Substantia nigra (tissue), 51 donors: ENCODE measurements at places on chromosomes 4 and X.

- DNase-seq: no peak
These were observed 14.3 kb upstream of the PDZD4 start for GRCh38 chrX:153844509-153845082.

GRCh38 chr4:4379540-4380087, 7.3 kb upstream of the NSG1 start:
- DNase-seq: no peak

- DNase-seq: no peak
These were observed 153.5 kb downstream of the SLC7A11 start for GRCh38 chr4:138088449-138089208.

GRCh38 chr4:109302361-109303139, at the start of gene COL25A1:
COL25A1 (minus strand) TSS chr4:109302658.
- DNase-seq: peak; percentile 9

- no peak for DNase-seq
These were observed 278.8 kb upstream of the RPS6KA3 start for GRCh38 chrX:20545538-20545937.

DNA sequence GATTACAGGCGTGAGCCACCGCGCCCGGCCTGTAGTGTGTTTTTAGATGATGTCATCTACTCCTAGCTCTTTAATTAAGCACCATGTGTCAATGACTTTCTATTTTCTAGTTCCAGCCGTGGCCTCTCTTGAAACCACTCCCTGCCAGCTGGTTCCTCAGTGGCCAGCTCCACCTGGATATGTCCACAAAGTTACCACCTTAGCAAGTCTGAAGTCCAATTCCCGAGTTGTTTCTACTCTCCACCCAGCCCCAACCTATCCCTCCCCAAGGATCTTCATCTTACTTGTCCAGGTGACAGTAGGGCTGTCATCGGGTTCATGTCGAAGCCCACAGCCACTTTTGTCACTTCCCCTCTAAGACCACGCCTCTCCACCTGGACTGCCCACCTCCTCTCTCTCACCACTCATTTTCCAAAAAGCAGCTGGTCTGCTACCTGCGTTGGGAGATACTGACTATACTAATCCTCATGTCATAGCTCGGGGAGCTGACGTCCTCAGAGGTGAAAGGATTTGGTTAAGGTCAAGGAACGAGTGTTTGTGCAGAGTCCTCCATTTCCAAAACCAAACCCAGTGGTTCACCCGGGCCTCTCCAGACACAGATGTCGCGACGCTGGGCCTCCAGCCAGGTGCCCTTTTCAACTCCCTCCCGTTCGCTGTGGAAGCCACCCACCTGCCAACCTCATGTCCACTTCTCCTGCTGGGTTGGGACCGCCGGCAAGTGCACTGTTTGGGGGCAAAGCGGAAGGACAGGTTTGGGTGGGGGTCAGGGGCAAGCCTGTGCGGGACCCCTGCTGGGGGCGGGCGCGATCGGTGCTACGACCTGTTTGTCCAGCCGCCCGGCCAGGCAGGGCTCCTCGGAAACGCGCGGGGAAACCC, 704 bp downstream of the FAM3A start:
- no peak for DNase-seq

DNA sequence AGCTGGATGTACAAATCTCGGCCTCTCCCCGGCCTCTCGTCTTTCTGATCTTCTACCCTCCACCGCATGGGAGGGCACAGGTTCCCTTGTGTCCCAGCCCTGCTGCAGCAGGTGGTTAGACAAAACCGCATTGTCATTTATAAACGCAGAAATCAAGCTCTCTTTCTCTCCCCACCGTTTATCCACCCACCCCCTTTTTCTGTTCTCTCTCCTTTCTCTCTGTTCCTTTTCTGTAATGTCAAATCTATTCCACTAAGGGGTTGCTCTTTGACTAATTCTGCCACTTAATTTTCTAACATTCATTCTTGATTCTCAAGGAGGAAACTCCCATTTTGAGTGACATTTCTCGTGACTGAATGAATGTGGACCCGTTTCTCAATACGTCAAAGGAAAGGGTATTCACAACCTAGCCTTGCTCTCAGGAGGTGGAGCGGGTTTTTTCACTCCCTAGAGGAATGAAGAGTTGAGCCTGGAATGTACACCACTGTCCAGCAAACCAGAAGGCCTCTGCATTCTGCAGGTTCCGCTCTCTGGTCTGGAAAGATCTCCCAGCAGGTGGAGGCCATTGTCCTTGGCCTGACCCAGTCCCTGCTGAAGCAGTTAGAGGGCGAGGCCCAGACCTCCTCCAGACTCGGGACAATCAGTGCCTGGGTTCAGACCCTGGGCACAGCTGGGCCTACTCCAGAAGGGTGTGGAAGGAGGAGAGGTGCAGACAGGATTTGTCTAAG, 70.9 kb upstream of the ENPP6 start:
- DNase-seq: no peak

- DNase-seq: no peak
These were observed 519.2 kb downstream of the PCDH10 start for GRCh38 chr4:133668061-133668851.

GRCh38 chr4:78799551-78800495, 23.7 kb downstream of the BMP2K start:
- no peak for DNase-seq

DNA sequence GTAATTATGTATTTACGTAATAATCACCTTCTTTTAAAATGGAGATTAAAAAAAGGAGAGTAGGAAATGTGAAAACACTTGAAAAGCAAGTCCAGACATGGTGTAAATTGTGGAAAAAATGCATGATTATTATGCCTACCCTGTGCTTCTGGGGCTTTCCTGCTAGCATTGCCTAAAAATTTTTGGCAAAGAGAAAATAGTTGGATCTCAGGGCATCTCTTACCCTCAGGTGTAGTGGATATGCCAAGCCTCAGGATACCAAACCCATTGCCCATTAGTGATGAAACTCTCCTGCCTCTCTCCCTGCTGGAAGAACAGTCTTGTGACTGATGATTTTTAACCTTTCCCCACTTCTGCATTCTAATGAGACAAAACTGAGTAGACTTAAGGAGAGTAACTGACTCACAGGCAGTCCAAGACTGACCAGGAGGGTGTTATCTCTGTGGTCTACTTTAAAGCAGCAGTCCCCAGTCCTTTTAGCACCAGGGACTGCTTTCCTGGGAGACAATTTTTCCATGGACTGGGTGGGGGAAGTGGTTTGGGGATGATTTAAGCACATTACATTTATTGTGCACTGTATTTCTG, 174.6 kb downstream of the ZNF330 start:
- DNase-seq: no peak

- no peak for DNase-seq
These were observed 126.3 kb upstream of the EMCN start for GRCh38 chr4:100644150-100644549.

DNA sequence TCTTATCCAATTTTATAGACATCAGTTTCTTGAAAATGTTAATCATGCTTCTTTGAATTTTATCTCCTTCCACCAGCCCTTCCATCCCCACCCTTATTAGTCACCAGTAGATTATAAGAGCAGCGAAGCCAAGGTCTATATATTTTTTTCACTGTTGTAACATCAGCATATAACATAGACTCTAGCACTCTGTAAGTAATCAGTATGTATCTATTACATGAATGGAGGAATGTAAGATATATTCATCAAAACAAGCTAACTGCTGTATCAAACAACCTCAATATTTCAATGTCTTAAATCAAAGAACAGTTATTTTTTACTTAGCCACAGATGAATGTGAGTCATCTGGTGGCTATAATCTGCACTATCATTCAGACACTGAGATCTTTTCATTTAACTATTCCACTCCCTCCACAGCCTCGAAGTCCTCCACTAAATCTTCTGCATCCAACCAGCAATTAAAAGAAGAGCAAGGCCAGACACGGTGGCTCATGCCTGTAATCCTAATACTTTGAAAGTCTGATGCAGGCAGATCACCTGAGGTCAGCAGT, 178.9 kb downstream of the CENPC start:
- DNase-seq: no peak

GRCh38 chr4:165368567-165368966, 10.2 kb upstream of the CPE start:
- no peak for DNase-seq

DNA sequence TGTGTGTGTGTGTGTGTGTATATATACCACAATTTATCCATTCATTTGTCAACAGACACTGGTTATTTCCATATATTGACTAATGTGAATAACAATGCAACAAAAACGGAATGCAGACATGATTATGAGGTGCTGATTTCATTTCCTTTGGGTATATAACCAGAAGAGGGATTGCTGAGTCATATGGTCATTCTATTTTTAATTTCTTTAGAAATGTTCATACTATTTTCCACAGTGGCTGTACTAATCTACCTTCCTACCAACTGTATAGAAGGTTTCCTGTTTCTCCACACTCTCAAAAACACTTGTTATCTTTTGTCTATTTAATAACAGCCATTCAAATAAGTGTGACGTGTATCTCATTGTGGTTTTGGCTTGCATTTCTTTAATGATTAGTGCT, 269.9 kb downstream of the OPHN1 start:
- no peak for DNase-seq

GRCh38 chr4:175772170-175772705, 39.8 kb downstream of the GPM6A start:
- no peak for DNase-seq
